ENCODE measurements at places on chromosomes 7 and 10. TPM values are rescaled to one million over a fixed set of nuclear protein-coding genes. Genes with fewer than 3 reads are reported as not detected.

DNA sequence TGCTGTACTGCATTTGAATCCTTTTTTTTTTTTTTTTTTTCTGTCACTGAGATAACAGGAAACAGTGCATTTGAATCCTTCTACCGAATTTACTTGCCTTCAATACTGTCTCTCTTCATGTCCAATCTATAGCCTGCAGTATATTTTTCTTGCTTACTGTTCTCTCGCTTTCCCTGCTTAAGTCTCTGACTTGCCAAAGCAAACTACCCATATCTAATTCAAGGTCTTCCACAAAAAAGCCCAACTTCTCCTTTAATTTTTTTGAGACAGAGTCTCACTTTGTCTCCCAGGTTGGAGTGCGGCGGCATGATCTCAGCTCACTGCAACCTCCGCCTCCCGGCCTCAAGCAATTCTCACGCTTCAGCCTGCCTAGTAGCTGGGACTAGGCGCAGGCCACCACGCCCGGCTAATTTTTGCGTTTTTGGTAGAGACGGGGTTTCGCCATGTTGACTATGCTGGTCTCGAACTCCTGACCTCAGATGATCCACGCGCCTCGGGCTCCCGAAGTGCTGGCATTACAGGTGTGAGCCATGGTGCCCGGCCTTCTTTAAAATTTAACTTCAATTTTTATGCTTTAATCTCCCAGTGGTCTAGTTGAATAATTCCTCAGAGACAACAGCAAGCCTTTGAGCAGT is 882 bp downstream of the PDCD11 start:
- H3K4me3 ChIP-seq = peak overlapping the region; percentile 96
- peaks cover 18% of the 10 kb centered on the region for H3K4me1 ChIP-seq
- H3K27me3 ChIP-seq = no peaks in the 10 kb centered on the region
- DNase-seq = no peak
- peaks cover 44% of the 10 kb centered on the region for H3K36me3 ChIP-seq
- no peak overlapping the region for H3K27ac ChIP-seq

DNA sequence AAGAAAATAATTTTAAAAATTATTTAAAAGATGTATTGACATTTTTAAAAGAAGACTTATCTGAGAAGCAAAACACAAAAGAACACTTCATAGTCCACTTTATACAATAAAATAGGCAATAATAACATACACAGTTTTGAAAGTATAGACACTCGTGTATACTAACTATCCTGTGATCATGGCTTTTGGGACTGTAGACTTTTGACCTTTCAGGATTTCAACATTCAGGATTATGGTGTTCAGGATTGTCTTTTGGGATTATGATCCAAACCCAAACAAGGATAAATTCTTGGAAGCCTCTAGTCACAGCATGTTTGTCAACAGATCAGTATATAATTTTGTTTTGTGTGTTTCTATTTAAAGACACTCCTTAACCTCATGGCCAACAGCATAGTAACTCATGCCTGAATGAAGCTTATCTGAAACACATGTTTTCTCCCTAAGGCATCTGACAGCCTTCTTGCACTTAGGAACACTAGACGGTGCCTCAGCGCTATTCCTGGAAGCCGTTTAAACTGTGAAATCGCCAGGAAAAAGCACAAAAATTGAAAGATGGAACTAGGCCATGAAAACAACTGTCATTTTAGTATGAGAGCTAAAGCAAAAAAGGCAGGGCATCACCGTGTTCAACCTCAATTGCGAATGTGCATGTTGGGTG is 29.9 kb downstream of the GSAP start:
- no peaks in the 10 kb centered on the region for H3K27me3 ChIP-seq
- H3K36me3 ChIP-seq = no peaks in the 10 kb centered on the region
- no peak overlapping the region for H3K27ac ChIP-seq

Gene CALN1
- 14.7 TPM for total RNA-seq

Gene CALHM1
- 0.06 TPM for total RNA-seq

- no peaks in the 10 kb centered on the region for H3K36me3 ChIP-seq
- no peak overlapping the region for H3K27ac ChIP-seq
- H3K4me1 ChIP-seq = no peaks in the 10 kb centered on the region
- no peak for DNase-seq
- no peaks in the 10 kb centered on the region for H3K27me3 ChIP-seq
- no peak overlapping the region for H3K4me3 ChIP-seq
These were observed 112.2 kb downstream of the VIM start for GRCh38 chr10:17340144-17340829.

- no peak for DNase-seq
- no peaks in the 10 kb centered on the region for H3K27me3 ChIP-seq
- peaks cover 3% of the 10 kb centered on the region for H3K4me1 ChIP-seq
These were observed 169.9 kb upstream of the ASAH2 start for GRCh38 chr10:50421026-50421719.

GRCh38 chr10:4698075-4698474 is 127.9 kb upstream of the AKR1E2 start:
- H3K36me3 ChIP-seq = no peaks in the 10 kb centered on the region
- H3K4me3 ChIP-seq = no peak overlapping the region
- H3K27me3 ChIP-seq = no peaks in the 10 kb centered on the region
- no peaks in the 10 kb centered on the region for H3K4me1 ChIP-seq
- DNase-seq = no peak
- no peak overlapping the region for H3K27ac ChIP-seq

- H3K27me3 ChIP-seq = peaks cover 4% of the 10 kb centered on the region
- H3K36me3 ChIP-seq = no peaks in the 10 kb centered on the region
- H3K4me1 ChIP-seq = no peaks in the 10 kb centered on the region
- no peak overlapping the region for H3K27ac ChIP-seq
These were observed 22.3 kb upstream of the SFMBT2 start for GRCh38 chr10:7432884-7433726.
